Osteoblast (primary cell): ENCODE measurements at places on chromosomes 7 and 10. TPM values are rescaled to one million over a fixed set of nuclear protein-coding genes. Genes with fewer than 3 reads are reported as not detected.

Gene CYP3A4
- total RNA-seq = not detected in 2 replicates

Gene LIPM
- total RNA-seq = not detected in 2 replicates

Gene ARHGAP21
- total RNA-seq = 140 and 165 TPM in 2 replicates

Gene CADPS2
- total RNA-seq = 21.7 and 26.2 TPM in 2 replicates

Gene SPDYE2B
- total RNA-seq = not detected in 2 replicates

Gene OR2A1
- total RNA-seq = 0.29 and 0.36 TPM in 2 replicates

DNA sequence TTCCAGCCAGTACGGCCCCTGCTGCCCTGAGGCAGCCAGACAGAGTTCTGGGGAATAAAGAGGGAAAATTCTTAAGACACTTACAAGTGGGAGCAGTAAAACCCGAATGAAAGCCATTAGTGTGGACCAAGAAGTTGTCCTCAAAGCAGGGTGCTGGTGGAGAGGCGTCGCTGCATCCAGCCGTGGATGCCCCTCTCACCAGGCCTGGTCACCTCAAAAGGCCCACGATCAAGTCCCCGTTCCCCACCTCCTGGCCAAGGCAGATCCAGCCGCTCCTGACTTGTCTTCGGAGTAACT lies 656 bp downstream of the VSTM4 start:
- DNase-seq = peak; percentile 95

GRCh38 chr10:35783305-35783838 lies 141.3 kb upstream of the FZD8 start:
- DNase-seq = peak; percentile 15

- DNase-seq = no peak
Measured at GRCh38 chr7:25263337-25263736, 35.1 kb upstream of the NPVF start.

- no peak for DNase-seq
Measured at GRCh38 chr10:104308439-104308903, 29.8 kb downstream of the ITPRIP start.

- peak; percentile 78 for DNase-seq
Measured at GRCh38 chr7:29806995-29807841, 910 bp downstream of the WIPF3 start.

DNA sequence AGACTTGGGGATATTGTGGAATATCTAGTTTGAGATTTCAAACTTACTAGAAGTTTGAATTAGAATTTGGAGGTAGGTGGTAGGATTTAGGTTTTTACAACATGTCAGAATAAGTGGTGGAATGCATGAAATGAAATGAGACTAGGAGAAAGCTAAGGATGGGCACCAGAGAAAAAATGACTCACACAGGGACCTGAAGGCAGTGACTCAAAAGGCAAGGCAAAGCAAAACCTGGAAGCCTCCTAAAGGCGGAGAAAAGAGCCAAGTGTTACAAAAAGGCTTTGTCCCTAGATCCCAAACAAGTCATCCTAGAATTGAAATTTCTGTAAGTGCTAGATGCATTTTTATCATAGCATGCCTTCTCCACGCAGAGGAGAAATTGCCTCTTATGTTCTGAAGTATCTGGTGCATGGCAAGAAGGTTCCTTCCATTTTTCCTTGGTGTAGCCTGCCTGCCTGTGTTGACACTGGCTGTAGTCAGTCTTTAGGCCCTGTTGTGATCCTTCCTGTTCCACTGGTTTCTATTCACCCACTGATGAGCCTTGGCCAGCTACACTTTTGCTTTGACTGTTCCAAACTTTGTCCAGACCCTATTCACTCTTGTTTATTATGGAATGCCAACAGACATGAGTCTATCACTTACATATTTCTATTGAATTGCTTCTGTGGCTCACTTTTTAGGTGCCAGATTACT lies 109.3 kb downstream of the ETV1 start:
- DNase-seq = peak; percentile 64

GRCh38 chr10:76291175-76291574 lies 859.8 kb downstream of the LRMDA start:
- DNase-seq = no peak

- DNase-seq = no peak
Measured at GRCh38 chr7:48366096-48366495, 194.8 kb downstream of the ABCA13 start.

- no peak for DNase-seq
Measured at GRCh38 chr10:115948465-115948864, 324.5 kb downstream of the GFRA1 start.

- no peak for DNase-seq
Measured at GRCh38 chr7:6142871-6143380, 111.8 kb downstream of the ANKRD61 start.

- no peak for DNase-seq
Measured at GRCh38 chr7:29304756-29305155, 110.2 kb downstream of the CHN2 start.

- peak; percentile 37 for DNase-seq
Measured at GRCh38 chr7:129898502-129899160, 54.1 kb downstream of the UBE2H start.

GRCh38 chr10:56622335-56622973 lies 261.4 kb upstream of the ZWINT start:
- no peak for DNase-seq

GRCh38 chr10:129523031-129523722 lies 56.1 kb downstream of the MGMT start:
- DNase-seq = peak; percentile 26

GRCh38 chr10:72906446-72906845 lies 12.9 kb downstream of the OIT3 start:
- no peak for DNase-seq

DNA sequence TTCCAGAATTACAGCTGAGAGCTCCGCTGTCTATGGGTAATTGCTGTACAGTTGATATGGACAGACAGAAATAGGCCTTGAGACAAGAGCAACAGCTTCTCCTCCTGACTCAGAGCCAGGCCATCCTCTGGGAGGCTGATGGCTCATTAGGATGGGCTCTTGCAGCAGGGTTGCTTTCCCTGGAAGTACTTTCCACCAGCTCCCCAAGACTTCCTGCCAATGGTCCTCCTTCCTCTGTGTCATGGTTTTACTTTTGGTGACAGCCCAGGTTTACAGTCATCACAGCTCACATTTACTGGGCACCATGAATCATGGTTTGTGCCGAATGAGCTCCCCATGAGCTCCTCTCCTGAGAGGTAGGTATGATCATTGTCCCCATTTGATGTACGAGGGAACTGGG lies 131.8 kb downstream of the HECW1 start:
- peak; percentile 81 for DNase-seq

- DNase-seq = peak; percentile 82
Measured at GRCh38 chr10:13099144-13099665, 758 bp upstream of the OPTN start.
